ENCODE measurements at places on chromosomes 7 and 10.

DNA sequence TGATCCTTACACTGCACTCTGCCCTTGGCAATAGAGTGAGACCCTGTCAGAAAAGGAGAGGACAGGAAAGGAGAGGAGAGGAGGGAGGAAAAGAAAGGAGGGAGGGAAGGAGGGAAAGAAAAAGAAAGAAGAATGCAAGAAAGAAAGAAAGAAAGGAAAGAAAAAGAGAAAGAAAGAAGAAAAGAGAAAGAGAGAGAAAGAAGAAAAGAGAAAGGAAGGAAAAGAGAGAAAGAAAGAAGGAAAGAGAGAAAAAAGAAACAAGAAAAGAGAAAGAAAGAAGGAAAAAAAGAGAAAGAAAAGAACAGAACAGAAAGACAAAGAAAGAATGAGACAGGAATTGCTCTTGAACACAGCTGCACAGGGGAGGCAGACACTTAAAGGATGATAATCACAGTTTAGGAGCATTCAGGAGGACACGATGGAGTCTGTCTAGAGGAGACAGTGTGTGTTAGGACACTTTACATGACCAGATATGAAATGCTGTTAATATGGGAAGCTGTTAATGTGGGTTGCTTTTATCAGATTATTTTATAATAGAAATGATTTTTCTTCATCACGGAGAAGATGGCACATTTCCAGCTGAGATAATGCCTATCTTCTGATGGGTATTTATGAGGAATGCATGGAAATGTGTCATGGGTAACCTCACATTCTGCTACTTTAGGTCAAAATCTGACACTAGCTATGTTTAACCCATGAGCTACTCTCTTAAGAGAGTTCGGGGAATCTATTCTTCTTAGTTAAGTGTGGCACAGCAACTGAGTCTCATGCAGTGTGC, 160.5 kb downstream of the BAMBI start:
- DNase-seq: no peak

DNA sequence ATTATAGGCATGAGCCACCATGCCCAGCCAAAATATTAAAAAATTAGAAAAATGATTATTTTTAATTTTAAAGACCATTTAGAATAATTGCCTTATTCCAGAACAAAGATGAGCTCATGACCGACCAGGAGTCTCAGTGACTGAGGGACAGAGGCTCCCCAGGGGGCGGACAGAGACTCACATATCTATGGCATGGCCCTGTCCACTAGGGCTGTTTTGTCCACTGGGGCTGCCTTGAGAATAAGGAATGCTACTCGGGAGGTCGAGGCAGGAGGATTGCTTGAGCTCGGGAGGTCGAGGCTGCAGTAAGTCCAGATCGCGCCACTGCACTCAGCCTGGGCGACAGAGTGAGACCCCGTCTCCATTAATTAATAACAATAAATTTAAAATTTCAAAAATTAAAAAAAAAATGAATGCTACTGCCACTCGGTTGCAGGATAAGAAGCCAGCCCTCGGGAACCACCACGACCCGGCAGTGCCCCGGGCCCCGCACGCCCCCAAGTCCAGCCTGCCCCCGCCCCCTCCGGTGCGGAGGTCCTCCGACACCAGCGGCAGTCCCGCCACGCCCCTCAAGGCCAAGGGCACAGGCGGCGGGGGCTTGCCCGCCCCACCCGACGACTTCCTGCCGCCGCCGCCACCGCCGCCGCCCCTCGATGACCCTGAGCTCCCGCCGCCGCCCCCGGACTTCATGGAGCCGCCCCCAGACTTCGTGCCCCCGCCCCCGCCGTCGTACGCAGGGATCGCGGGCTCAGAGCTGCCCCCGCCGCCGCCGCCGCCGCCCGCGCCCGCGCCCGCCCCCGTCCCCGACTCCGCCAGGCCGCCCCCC, 128.6 kb downstream of the APBB1IP start:
- no peak for DNase-seq

DNA sequence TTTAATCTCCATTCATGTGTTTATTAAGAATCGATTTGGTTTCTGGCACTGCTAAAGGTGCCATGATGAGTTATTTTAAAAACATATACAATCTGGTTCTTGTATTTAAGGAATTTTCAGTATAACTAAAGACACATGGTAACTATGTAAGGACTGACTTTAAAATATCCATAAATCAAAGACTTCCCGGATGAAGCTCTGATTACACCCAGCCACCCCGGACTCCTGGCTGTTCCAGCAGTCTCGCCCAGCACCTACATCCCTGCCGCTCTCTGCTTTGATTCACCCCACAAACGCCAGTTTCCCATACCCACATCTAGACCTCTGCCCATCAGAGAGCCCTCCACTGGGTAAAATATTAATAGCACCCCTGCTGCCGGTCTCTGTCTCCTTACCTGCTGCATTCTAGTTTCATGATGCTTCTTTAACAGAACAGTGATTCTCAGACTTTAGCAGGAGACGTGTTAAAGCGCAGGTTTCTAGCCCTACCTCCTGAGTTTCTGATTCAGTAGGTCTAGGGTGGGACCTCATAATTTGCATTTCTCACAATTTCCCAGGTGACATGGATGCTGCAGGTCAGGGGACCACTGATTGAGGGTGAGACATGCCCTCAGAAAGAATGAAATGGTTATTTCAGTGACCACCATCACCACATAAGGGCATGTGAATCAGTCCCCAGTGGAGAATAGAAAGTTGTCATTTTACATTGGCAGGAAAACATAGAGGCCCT, 185.7 kb downstream of the KIAA1217 start:
- DNase-seq: no peak

GRCh38 chr10:108749042-108749441, 1174.3 kb downstream of the XPNPEP1 start:
- no peak for DNase-seq

- no peak for DNase-seq
Measured at GRCh38 chr10:49008091-49008490, 68.5 kb upstream of the LRRC18 start.

Data from activated T-helper 1 cell treated with anti-CD3 and anti-CD28 coated beads, Interleukin-2, amount 50 U/mL, for 16 hours (primary cell).